Progenitor cell of endocrine pancreas (in vitro differentiated cells): ENCODE measurements at places on chromosomes 5 and 9. TPM values are rescaled to one million over a fixed set of nuclear protein-coding genes. Genes with fewer than 3 reads are reported as not detected.

TRIM36 gene
- 5.3 and 9.4 TPM in 2 replicates for total RNA-seq

GRCh38 chr5:151036556-151036955, 16.2 kb downstream of the GPX3 start:
- H3K4me3 ChIP-seq: no peak overlapping the region
- H3K36me3 ChIP-seq: peaks cover 20% of the 10 kb centered on the region
- H3K27ac ChIP-seq: no peak overlapping the region
- DNase-seq: no peak
- no peaks in the 10 kb centered on the region for H3K27me3 ChIP-seq

DNA sequence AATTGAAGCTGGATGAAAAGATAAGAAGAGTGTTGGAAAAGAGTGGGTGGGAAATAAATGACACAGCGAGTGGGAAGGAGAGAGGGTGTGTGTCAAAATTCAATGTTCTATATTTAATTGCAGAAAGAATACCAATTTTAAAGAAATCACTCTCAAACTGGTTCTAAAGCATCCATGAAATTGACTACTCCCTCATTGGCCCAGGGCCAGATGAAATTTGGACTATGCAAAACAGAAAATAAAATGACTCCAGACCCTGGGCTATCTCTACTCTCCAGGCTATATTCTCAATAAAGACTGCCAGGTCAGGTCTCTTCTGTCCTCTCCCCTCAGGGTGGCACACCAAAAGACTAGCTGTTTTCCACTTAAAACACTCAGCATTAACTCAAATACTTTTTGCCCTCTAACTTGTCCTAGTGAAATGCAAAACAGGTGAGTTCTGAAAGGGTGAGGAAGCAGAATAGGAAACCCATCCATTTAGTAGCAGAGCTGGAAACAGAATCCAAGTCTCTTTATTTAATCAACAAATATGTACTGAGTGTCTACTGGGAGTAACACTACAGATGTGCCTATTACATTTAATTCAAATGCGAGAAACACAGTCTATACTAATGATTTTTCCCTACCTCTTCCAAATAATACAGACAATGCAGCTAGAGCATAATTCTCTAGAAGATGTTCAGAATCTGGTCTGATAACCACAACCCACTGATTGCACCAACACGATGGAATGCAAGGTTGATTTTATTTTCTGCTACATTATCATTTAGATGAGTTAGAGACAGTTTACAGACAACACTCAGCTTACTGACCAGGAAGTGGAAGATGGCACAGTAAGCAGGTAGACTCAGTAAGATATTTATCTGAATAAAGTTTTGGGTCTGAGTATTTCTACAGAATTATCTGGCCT, 42.1 kb downstream of the EFCAB9 start:
- H3K4me1 ChIP-seq: peaks cover 23% of the 10 kb centered on the region
- no peak overlapping the region for H3K4me3 ChIP-seq
- peaks cover 13% of the 10 kb centered on the region for H3K36me3 ChIP-seq
- no peak for DNase-seq
- no peaks in the 10 kb centered on the region for H3K27me3 ChIP-seq
- peak overlapping the region; percentile 47 for H3K27ac ChIP-seq

DNA sequence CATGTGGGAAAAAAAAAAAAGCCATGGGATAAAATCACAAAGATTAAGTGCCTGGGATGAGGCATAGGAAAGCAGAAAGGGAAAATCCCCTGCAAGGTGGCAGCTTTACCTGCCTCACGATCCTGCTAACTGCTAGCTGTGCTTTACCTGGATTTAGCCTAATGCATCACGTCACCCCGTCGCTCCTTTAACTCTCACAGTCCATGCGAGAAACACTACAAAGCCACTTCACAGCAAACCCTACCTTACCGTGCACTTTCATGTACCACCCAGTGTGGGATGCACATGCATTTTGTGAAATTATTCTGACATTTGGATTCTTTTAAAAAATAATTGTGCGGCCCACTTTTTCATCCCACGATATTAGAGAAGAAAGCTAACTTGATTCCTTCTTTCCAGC, 31.0 kb downstream of the ATPSCKMT start:
- DNase-seq: no peak
- no peak overlapping the region for H3K4me3 ChIP-seq
- no peak overlapping the region for H3K27ac ChIP-seq
- no peaks in the 10 kb centered on the region for H3K27me3 ChIP-seq

DNA sequence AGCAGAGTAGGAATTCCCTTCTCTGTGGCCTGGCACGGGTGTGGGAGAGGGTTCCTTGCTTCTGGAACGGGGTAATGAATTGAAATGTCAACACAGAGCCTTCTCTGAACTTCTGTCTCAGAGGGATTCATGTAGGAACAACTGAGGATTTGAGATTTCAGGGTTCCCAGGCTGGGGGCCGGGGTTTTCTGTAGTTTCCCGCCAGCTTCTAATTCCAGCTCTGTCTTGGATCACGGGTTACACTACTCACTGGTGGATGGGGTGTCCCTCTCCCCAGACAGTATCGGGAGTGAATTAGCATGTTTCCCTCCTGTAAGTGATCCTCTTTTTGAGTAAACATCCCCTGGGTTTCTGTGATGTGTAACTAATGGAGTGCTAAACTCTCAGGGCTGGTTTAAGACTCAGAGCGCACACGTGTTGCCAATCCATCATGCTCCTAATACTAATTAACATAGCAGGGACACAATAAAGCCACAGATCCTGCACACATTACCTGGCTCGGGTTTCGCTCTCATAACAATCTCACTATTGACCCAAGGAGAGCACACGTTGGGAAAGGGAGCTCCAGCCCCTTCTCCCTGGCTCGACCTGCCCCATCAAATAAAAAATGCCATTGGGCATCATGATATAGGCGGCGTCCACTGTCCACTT, 18.1 kb upstream of the DMRT2 start:
- H3K27me3 ChIP-seq: peaks cover 29% of the 10 kb centered on the region
- H3K36me3 ChIP-seq: no peaks in the 10 kb centered on the region
- no peak overlapping the region for H3K4me3 ChIP-seq
- H3K27ac ChIP-seq: no peak overlapping the region
- no peak for DNase-seq

DNA sequence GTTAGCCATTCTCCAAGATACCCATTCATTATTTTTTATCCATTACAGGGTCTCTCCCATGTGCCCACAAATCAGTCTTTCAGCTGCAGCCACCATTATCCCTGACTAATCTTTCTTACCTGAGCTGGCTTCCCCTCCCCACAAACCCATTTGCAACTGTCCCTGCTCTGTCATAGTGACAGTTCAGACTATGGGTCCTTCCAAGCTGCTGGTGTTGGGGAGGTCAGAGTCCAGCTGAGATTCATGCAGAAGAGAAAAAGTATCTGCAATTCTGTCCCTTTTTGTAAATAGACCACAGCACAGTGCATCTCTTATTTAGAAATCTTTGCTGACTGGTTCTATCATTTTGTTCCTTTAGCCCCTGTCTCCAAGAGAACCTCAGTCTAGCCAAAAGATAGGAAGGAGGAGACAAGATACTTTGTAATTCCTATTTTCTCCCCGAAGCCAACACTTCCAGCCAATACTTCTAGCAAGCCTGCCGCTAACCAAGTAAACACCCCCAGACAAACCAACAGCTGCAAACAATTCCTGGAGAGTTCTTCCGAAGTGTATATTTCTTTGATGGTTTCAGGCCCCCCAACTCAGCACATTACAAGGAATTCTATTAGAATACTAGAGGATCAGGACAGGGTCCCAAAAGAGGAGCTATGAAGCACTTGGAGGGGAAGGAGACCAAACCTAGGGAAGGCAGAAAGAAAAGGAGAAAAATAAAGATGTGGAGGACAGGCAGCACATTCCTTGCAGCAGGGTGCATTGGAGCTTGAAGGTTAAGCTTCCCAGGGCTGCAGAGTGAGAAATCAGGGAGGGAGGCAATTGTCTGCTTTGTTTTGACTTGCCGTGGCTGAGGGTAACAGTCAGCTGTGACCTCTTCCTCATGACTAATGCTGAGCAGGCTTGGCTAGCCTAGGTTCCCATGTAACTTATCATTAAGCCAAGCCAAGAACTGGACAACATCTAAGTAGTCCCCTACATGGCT, 148.5 kb downstream of the SGCD start:
- H3K36me3 ChIP-seq: no peaks in the 10 kb centered on the region
- H3K4me3 ChIP-seq: no peak overlapping the region
- H3K4me1 ChIP-seq: peaks cover 12% of the 10 kb centered on the region
- no peak for DNase-seq

GRCh38 chr9:68912561-68912960, 101.4 kb downstream of the PRKACG start:
- no peak overlapping the region for H3K27ac ChIP-seq
- H3K27me3 ChIP-seq: no peaks in the 10 kb centered on the region
- H3K4me3 ChIP-seq: no peak overlapping the region
- no peaks in the 10 kb centered on the region for H3K36me3 ChIP-seq
- peaks cover 2% of the 10 kb centered on the region for H3K4me1 ChIP-seq

DNA sequence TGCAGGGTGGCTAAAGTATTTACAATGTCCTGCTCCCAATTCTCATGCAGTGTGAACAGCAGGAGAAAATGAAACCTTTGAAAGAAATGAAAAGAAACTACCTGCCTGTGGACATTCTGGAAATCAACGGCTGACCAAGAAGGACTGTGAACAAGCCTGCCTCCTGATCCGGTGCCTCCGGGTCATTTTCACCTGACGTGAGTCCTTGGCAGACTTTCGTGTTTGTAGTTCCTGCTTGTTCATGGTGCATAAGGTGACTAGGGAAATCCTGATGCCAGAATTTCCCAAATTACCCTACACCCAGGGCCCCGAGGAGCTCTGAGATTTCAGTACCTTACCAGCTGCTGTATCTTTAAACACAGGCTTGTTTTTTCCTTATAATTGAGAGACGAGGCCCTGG, 317.5 kb downstream of the TLE1 start:
- no peak overlapping the region for H3K27ac ChIP-seq
- peaks cover 9% of the 10 kb centered on the region for H3K27me3 ChIP-seq
- no peaks in the 10 kb centered on the region for H3K36me3 ChIP-seq

DNA sequence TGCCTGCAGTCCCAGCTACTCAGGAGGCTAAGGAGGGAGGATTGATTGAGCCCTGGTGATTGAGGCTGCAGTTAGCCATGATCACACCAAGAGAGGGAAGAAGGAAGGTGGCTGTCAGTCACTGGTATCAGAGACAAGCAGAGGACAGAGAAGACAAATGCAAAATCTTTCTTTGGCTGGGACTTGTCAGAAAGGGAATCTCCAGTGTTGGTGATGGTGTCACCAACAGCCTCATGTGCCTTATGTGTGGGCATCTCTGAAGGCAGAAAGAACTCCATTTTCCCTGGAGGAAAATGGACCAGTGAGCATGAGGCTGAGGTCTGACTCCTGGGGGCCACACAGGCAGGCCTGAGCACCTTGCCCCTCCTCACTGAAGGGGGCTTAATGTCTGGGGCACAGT, 12.1 kb upstream of the RNF183 start:
- no peak for DNase-seq
- no peaks in the 10 kb centered on the region for H3K36me3 ChIP-seq
- no peak overlapping the region for H3K4me3 ChIP-seq
- H3K27ac ChIP-seq: no peak overlapping the region
- H3K27me3 ChIP-seq: no peaks in the 10 kb centered on the region
- no peaks in the 10 kb centered on the region for H3K4me1 ChIP-seq

- peaks cover 17% of the 10 kb centered on the region for H3K4me1 ChIP-seq
- H3K27me3 ChIP-seq: peaks cover 3% of the 10 kb centered on the region
Measured at GRCh38 chr9:132079391-132080091, at the start of gene MED27. MED27 (minus strand) TSS chr9:132079867; CDS start chr9:132079844, 23 bp downstream.

GRCh38 chr9:74804018-74804385, 83.7 kb downstream of the TRPM6 start:
- H3K4me1 ChIP-seq: no peaks in the 10 kb centered on the region
- no peaks in the 10 kb centered on the region for H3K27me3 ChIP-seq
- H3K4me3 ChIP-seq: no peak overlapping the region
- H3K27ac ChIP-seq: no peak overlapping the region

- H3K27ac ChIP-seq: no peak overlapping the region
- DNase-seq: no peak
- H3K4me3 ChIP-seq: no peak overlapping the region
- H3K27me3 ChIP-seq: no peaks in the 10 kb centered on the region
- H3K4me1 ChIP-seq: no peaks in the 10 kb centered on the region
- H3K36me3 ChIP-seq: no peaks in the 10 kb centered on the region
Measured at GRCh38 chr5:109163336-109163735, 246.4 kb downstream of the PJA2 start.

- H3K36me3 ChIP-seq: peaks cover 1% of the 10 kb centered on the region
- H3K4me1 ChIP-seq: peaks cover 5% of the 10 kb centered on the region
- no peaks in the 10 kb centered on the region for H3K27me3 ChIP-seq
- peak overlapping the region; percentile 89 for H3K27ac ChIP-seq
- peak; percentile 29 for DNase-seq
- no peak overlapping the region for H3K4me3 ChIP-seq
Measured at GRCh38 chr9:134407121-134407779, 81.0 kb downstream of the RXRA start.

DNA sequence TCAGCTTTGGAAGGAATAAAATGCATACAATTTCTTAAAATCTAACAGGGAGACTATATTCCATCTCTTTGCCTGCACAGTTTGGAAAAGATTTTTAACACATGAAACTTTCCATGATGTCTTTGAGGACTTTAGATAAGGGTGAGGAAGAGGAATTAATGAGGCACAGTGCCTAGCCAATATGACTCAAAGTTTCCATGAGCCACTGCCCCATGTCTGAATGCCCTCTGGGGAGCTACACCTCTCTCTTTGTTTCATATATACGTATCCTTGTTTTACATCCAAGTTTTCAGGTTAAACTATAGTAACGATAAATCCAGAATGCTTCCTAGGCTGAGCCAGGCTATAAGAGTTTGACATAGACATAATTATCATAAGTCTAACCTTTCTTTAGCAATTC, 349.3 kb upstream of the TLE4 start:
- H3K4me1 ChIP-seq: no peaks in the 10 kb centered on the region
- H3K27me3 ChIP-seq: no peaks in the 10 kb centered on the region
- H3K36me3 ChIP-seq: no peaks in the 10 kb centered on the region
- no peak overlapping the region for H3K4me3 ChIP-seq
- DNase-seq: no peak

DNA sequence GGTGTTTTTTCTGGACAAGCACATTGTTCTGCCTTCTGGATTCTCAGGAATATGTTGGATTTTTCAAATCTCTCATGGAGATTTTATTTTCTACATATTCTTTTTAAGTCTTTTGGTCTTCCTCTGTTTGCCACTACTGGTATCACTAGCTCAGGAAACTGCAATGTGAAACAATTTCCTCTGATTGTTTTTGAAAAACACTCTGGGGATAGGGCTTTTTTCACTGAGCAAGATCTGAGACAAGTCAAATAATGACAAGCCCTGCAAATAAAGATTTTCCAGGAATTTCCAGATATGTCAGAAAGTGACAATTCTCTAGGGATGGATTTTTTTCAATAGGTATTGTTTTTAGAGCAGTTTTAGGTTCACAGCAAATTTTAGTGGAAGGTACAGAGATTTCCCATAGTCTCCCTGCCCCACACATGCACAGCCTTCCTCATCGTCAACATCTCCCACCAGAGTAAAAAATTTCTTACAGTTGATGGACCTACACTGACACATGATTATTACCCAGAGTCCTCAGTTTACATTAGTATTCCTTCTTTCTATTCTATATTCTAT, 86.9 kb upstream of the TMEM161B start:
- no peaks in the 10 kb centered on the region for H3K27me3 ChIP-seq
- H3K4me3 ChIP-seq: no peak overlapping the region
- no peaks in the 10 kb centered on the region for H3K36me3 ChIP-seq
- no peak overlapping the region for H3K27ac ChIP-seq
- DNase-seq: no peak

- no peak overlapping the region for H3K4me3 ChIP-seq
- H3K4me1 ChIP-seq: peaks cover 4% of the 10 kb centered on the region
- H3K27ac ChIP-seq: no peak overlapping the region
- H3K36me3 ChIP-seq: no peaks in the 10 kb centered on the region
Measured at GRCh38 chr9:76877961-76878360, 28.0 kb downstream of the PRUNE2 start.
